Kidney (tissue), 22 donors: ENCODE measurements at places on chromosomes 5 and 9.
A peak's percentile ranks its signal among the peaks of the same experiment; 100 is the strongest.

- DNase-seq: peak; percentile 26
These were observed 754 bp downstream of the DCAF12 start for GRCh38 chr9:34125681-34126206.

DNA sequence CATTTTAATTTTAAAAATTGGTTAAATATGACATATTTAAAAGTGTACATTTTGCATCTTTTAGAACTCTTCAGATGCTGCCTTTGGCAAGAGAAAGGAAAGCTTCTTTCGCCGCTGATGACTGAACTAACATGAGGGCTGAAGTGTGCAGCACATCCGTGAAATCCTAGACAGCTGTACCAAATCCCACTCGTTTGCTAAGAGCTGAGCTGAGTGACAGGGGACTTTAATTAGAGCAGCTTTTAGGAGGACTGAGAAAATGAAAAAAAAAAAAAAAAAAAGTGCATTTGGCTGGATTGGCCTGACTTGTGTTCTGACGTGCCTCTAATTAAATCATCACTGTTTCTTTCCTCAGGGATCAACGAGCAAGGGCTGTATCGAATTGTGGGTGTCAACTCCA lies 271.3 kb downstream of the ARHGAP26 start:
- DNase-seq: peak; percentile 39

GRCh38 chr5:114447084-114447773 lies 85.4 kb downstream of the KCNN2 start:
- no peak for DNase-seq

- no peak for DNase-seq
These were observed 113.6 kb upstream of the RAPGEF1 start for GRCh38 chr9:131853434-131853833.

DNA sequence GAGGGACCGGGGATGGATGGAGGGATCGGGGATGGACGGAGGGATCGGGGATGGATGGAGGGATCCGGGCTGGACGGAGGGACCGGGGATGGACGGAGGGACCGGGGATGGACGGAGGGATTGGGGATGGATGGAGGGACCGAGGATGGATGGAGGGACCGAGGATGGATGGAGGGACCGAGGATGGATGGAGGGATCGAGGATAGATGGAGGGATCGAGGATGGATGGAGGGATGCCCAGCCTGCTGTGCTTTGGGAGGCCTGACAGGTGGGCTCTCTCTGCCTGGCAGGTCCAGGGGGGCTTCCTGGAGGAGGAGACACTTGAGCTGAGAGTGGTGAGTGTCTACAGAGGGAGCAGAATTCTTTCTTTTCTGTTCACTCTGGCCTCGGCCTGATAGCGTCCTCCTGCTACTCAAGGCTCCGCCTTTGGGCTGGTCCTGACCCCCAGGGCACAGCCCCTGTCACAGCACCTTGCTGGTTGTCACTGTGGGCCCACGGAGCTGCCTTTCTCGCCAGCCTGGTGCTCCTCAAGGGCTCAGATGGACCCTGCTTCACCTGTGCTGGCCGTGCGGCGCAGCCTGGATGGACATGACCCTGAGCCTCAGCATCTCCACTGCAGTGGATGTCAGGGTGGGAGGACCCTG lies 42.2 kb upstream of the RNF130 start:
- DNase-seq: peak; percentile 45

DNA sequence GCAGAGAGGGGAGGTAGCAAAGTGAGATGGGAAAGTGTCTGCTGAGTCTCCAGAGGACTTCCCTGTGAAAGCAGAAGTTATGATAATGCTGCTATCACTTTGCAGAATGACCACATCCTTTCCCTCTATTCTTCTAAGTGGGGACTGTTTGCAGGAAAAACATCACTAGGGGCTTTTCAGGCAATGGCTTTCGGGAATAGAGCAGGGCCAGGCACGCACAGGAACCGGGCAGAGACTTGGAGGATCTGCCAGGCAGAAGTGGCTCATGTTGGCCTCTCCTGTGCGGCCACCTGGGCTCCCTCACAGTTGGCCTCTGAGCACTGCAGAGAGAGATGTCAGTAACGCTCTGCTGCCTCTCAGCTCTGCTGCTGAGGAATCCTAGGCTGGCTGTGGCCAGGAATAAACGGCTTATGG lies 214.7 kb downstream of the MAST4 start:
- DNase-seq: no peak

- DNase-seq: no peak
These were observed 165.5 kb downstream of the PIK3R1 start for GRCh38 chr5:68381060-68381459.

- DNase-seq: no peak
These were observed 512.2 kb upstream of the ADAMTS16 start for GRCh38 chr5:4627929-4628328.

DNA sequence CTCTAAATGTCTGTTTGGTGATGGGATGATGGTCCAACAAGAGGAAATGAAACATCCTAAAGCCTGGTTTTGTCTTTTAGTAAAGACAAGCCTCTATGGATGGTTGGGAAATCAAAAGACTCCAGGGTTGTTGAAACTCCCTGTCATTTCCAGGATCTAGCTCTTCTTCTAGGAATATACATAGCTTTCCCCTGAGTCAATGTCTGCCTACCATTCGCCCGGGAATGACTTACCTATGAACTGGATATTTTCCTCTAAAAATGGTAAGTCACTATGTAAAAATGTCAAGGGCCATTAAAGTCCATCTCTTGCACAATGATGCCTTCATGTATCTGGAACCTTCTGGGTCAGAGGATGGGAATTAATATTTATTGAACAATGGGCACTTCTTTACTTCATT lies 11.1 kb upstream of the KIF12 start:
- no peak for DNase-seq

- DNase-seq: peak; percentile 72
These were observed 36.2 kb downstream of the FBXL17 start for GRCh38 chr5:108345541-108346171.

GRCh38 chr5:32027717-32028458 lies 146.2 kb downstream of the GOLPH3 start:
- DNase-seq: no peak

DNA sequence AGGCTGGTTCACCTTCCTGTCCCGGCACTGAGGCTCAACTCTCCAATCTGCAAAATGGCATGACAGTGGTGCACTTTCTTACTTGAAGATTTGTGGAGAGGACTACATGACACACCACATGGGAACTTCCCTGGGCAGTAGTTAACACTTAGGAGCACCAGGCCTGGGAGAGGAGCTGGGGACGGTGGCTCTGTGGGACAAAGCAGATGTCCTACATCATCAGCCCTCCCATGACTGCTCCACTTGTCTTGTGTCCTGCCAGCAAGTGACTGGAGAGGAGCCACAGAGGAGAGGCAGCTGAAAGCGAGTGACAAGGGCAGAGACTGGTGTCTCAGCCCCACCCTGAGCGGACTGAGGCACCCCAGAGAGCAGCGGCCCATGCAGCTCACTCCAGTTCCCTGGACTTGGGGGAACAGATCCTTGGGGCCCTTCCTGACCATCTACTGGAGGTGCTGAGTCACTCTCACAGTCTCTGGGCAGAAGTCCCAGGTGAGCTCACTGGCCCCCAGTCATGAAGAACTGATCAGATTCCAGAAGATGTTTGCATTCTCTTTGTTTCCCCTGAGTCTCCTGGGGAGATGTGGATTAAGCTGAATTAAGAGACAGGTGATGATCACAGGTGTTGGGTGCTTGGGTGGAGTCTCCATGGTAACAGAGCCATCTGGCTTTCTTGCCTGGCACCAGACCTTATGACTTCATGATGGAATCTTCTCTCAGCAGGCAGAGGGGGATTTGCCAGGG lies 13.2 kb upstream of the SLC25A48 start:
- DNase-seq: no peak

GRCh38 chr5:148776261-148776660 lies 50.1 kb upstream of the ADRB2 start:
- no peak for DNase-seq

DNA sequence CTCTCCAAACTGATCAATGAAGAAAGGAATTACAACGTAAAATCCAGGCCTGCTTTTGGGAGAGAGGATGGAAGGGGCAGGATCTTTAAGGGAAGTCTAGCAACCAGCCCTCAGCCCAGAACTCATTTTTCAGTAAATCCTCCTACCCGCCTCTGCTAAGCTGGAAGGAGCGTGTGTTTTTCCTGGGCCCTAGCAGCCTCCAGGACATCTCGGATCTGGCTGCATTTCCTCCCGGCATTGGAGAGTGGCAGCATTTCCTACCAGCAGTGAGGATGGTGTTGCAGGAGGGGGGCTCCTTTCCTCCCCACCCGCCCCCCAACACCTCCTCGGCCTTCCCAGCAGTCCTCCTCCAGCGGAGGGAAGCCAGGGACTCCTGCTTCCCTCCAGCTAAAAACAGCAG lies 54.5 kb downstream of the DCP2 start:
- no peak for DNase-seq

- DNase-seq: no peak
These were observed 208.3 kb downstream of the CDH12 start for GRCh38 chr5:22644859-22645258.
